ENCODE measurements at places on chromosomes 2 and 18.

GRCh38 chr2:236984046-236984445, 101.6 kb upstream of the COPS8 start:
- DNase-seq: no peak

DNA sequence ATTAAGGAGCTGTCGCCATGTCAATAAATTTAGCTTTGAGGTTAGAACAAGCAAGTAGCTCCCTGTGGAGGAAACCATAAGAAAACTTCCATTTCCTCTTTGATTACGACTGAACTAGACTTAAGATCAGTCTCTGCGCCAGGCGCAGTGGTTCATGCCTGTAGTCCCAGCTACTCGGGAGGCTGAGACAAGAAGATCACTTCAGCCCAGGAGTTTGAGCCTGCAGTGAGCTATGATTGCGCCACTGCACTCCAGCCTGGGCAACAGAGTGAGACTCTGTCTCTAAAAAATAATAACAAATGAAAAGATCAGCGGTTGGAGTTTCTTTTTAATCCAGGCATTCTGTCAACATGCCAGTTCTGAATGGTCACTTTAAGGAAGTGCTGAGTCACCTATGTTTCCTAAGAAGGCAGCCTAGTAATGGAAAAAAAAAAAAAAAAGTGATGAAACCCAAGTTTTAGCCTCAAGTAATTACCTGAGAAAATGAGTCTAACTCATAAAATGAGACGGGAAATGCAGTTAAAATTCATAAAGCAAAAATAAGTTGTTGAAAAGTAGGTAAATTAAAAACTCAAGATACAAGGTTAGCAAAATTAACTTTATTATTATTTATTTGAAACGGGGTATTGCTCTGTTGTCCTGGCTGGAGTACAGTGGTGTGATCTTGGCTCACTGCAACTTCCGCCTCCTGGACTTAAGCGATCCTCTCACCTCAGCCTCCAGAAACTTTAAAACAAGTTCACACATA, 10.2 kb downstream of the C18orf32 start:
- DNase-seq: no peak

DNA sequence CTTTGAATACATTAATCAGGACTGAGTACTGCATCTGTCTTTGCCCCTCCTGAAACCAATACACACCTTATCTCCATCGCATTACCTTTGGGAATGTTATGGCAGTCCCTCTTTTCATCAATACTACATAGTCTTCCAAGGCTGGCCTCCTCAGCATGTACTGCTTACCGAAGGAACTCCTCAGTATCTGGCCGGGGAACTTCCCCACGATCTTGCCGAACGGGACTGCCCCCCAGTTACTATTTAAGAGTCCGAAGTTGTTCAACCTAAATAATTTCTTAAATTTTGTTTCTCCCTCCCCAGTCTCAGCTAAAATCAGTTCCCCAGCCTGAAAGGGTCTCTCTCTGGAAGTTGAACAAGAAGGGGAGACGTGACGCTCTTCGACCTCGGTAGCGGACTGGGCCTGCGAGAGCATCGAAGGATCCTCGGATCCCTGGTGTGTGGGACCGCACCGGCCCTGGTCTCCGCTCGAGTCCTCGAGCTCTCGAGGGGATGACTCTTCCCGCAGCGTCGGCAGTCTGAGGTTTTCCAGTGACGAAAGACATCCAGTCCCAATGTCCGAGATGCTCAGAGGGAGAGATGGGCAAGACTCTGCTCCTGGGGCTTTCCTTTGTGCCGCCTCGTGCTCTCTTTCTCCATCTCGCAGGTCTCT, 489 bp downstream of the TRMT61B start:
- no peak for DNase-seq

- DNase-seq: peak; percentile 62
Measured at GRCh38 chr18:59070181-59070912, 69.3 kb upstream of the SEC11C start.

- no peak for DNase-seq
Measured at GRCh38 chr2:126880817-126881216, 17.9 kb upstream of the TEX51 start.

DNA sequence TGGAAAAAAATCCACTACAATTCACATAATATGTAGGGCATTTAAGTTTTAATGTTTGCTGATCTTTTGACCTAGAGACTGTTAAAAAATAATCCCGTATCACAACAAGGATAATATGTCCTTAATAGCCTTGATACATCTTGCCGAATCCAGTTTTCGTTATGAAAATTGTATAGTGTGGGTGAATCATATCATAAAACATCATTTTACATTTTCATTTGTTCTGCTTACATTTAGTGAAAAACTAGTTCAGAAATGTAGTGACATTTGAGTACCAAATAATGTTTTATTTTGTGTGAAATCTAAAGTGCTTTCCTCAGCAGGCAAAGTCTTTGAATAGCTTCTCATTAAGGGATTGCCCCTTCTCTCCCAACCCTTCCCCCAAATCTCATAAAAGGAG, 1.9 kb downstream of the AFTPH start:
- DNase-seq: no peak

DNA sequence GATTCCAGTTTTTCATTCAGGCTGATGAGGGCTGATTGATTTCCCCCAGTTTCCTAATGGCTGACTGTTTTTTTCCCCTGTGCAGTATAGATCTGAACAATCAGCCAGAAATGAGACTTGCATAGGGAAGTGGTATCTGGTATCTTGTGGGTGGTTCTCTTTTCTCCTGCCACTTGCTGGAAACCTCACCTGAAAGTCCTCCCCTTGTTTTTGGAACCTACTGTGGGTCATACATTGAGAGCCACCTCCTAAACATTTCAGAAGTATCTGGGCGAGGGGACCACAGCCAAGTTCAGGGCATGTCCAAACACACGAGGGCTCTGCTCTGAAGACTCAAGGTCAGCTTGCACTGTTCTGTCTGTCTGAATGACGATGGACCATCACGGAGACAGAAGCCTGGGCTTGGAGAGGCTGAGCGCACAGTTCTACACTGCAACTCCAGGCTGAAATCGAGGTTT, 19.3 kb downstream of the ALPK2 start:
- no peak for DNase-seq

GRCh38 chr2:204299766-204300165, 245.5 kb upstream of the PARD3B start:
- DNase-seq: no peak

- no peak for DNase-seq
Measured at GRCh38 chr2:70570041-70570661, 16.5 kb upstream of the TGFA start.

GRCh38 chr18:58605027-58606020, 23.6 kb downstream of the ALPK2 start:
- peak; percentile 26 for DNase-seq

DNA sequence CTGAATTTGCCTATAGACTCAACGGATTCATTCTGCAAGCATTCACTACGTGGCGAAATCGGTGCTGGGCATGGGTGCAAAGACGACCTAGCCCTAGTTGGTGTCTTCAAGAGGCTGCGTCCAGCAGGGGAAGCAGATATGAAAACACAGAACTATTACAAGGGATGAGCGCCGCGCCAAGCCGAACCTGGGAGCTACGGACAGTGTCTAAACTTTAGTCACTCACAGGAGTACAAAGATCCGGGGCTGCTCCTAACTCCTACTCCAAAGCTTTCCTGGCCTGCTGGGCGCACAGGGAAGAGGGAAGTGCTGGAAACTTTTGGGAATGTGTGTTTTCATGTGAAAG, 732 bp upstream of the ANXA4 start:
- no peak for DNase-seq

DNA sequence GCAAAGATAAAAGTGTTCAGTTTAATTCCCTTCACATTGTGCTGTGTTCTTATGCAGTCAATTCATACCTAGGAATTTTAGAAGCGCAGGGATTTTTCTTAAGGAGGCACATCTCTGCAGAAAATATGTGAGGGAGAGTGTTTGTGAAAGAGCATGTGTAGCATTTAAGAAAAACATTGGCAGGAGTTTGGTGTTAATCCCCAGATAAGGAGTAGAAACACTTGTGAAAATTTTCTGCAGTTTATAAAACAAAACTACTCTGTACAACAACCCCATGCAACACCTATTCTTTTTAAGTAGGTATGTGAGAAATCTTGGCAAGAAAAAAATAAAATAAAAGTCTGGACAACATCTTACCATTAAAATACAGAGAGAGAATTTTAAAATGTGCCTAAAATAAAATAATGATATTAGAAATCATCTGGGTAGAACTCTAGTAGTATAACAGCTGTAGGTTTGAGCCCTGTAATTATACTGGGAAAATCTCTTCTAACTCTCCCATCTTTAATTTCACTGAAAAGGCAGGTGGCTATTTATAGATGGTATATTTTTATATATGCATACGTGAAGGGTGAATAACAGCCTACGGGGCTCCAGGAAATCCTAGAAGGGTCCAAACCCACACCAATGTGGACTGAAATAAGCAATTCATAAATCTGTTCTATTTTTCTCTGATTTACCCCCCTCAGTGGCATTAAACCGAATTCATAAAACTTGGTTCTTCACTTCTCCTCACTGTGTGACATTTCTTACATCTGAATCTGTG, 6.6 kb downstream of the FZD7 start:
- no peak for DNase-seq

- DNase-seq: no peak
Measured at GRCh38 chr2:74747411-74748080, 86.4 kb upstream of the HK2 start.

DNA sequence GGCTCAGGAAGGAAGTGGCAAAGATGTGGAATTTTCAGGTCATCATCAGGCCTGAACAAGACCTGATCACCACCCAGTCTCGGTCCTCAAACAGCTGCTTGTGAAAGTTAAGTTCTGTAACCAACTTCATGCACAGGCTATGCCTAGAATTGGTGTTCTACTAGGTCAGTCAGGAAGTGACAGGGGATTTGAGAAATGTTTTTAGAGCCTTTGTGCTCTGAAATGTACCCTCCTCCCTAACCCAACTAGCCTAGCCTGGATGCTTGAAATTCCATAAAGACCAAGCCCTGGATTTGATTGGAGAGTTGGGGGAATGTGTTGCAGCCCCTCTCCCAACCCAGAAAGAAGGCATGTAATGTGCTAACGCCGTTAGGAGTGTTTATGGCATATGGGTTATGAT, 63.3 kb downstream of the TGOLN2 start:
- no peak for DNase-seq

DNA sequence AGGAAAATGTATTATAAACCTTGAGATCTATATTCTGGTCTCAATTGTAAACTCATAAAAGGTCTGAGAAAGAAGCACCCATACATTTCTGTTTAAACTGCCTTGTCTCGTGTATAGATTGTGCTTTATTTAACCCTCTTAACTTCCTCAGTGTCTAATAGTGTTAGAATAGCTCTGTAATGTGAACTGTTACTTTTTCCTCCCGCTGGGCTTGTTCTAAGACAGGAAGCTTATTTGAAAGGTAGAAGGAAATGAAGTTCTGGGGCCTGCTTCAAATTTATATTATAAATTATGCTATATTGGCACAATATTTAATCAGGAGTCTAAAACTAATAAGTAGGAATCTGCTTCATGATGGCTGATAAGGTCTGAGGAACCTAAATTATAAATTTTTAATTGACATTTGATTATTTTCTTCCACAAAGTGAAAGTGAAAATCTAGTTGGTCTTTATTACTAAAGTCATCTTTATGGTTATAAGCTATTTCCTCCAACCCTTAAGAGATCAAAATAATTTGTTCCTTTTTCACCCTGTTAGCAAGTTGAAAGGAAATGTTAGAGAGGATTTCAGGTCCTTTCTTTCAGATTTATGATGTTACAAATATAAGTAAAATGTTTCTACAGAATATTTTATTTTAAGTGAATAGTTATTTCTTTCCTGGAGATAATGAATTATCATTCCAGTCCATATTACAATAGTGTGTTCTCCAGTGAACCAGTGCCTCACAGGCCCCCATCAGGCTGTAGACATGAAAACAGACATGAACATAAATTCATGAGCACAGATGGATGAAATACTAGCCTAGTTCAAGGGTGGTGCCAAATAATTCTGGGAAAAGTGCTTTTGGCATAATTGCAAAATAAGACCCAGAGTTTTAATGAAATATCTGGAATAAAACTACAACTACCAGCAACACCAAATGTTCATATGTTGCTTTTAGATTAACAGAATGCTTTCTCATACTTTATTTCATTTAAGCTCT, 7.9 kb downstream of the MFSD6 start:
- no peak for DNase-seq

- DNase-seq: no peak
Measured at GRCh38 chr2:131076707-131077106, 16.6 kb downstream of the FAM168B start.

GRCh38 chr2:15506229-15506819, 54.8 kb downstream of the NBAS start:
- no peak for DNase-seq

- no peak for DNase-seq
Measured at GRCh38 chr18:13564579-13564978, 161.8 kb downstream of the FAM210A start.

DNA sequence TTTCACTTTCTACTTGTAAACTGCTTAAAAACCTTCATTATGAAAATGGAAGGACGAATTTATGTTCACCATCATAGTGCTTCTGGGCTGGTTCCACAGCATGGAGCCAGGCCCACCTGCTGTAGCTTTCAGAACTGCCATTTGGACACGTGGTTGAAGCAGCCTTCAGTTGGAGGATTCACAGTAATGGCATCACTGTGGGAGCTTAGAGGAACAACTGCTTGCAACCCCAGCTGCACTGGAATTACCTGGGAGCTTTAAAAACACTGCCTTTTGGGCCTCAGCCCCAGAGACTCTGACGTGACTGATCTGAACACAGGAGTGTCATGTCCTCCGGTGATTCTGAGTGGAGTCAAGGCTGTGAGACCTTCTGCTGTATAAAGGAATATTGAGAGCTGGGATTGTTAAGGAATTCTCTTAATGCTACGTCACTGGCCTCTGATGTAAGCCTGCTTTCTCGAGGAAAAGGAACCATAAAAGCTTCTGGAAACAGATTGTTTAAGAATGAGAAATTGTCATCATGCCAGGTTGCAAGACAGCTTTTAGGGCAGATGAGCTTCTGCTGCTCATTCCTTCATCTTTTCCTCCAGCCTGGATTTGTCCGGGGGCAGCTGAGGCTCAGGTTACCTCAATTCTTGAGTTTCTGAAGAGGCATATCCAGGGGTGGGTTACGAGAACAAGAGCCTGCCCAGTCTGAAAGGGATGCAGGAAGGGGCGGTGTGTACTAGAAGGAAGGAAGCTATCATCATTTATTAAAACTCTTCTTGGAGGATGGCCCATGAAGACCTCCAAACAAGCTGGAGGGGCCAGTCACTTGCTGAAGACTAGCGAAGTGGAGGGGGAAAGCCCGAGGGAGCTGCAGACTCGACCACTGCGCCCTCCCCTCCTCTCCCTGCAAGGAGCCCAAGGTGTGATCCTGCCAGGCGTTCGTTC, 1.3 kb upstream of the IL1R1 start:
- DNase-seq: no peak

- no peak for DNase-seq
Measured at GRCh38 chr2:186407611-186408010, 78.4 kb upstream of the ZC3H15 start.

- no peak for DNase-seq
Measured at GRCh38 chr2:214310319-214310718, 100.5 kb upstream of the VWC2L start.

GRCh38 chr2:114614592-114614991, 172.2 kb downstream of the DPP10 start:
- no peak for DNase-seq

Measured in stimulated activated CD8-positive, alpha-beta memory T cell treated with anti-CD3 and anti-CD28 coated beads, Interleukin-2, amount 100 ng/mL, for 1 hour (primary cell).